CD4-positive, alpha-beta T cell (primary cell): ENCODE measurements at places on chromosomes 6 and 20.

DNA sequence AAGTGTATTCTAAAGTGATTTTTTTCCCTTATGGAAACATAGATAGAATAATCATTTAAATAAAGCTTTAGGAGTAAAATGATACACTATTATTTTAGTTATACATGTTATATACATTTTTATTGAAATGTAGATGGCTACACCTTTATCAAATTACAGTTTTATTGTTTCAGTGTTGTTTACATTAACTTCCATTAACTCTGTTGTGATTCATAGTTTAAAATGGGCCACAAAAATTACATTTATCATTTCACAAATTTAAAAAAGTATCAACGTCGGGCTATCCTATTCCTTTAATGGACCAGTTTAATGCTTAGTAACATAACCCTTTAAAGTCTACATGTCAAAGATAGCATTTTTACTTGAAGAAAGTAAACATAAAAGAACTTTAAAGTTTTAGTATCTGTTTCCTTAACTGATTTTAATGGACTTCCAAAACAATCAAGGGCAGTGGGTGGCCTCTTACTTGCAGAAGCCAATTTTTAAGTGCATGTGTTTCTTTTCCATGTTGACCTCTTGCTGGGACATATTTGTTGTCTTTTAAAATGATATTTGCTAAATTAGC is 47.8 kb upstream of the FLRT3 start:
- no peak for DNase-seq

DNA sequence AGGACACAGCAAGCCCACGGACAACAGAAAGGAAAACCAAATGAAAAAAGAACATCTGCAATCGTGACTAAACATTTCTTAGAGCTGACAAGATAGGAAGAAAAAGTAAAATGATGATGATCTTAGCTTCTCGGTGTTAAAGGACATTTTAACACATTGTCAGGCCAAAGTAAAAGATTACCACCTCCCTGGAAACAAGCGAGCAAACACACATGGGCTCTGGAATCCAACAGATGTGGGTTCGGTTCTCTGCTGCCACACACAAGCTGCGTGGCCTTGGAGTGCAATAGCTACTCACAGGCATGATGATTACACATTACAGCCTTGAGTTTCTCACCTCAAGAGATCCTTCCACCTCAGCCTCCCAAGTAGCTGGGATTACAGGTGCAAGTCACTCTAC is 7.5 kb upstream of the AAR2 start:
- DNase-seq, result no peak

DNA sequence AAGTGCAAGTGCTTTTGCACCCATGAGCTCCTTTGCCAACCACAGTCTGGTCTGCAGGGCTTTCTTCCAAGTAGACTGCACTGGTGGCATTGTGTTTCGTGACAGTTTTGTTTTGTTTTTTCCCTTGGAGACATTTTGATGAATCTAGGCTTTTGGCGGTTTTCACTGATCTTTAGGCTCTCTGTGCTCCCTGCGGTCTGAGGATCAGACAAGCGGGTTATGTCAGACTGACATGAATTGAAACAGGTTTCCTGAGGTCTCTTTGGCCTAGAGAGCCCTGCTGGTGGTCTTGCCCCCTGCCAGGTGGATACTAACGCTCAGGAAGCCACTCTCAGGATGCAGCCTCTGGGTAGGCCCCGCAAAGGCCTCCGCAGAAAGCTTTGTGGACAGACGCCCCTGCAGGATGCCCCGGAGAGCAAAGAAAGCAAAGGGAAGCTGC is 555.4 kb upstream of the AGPAT4 start:
- no peak for DNase-seq

- DNase-seq, result no peak
These were observed 80.5 kb downstream of the WDR27 start for GRCh38 chr6:169621311-169621710.

DNA sequence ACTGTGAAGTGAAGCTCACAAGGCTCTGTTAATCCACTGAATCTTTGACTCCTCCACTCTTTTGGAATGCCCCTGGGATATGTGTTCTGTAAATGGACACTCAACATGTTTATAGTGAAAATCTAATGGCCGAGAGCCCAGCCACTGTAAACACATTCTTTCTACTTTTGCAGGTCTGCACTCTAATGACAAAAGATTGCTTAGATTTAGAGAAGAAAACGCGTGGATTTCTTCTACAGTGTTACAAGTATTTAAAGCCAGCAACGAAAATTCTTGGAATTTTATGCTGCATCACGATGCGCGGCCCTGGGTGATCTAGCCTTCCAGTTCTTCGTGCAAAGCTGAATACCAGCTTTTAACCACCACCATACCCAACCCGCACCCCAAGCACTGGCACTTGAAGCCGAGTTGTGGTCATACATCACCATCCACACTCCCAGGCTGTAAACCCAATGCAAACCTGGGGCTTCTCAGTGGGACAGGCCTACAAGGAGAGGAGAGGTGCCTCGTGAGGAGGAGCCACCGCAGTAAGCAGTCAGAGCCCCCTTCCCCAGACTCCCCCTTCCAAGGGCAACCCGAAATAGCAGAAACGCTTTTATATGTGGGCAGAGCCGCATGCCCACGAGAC is 3.7 kb upstream of the FOXO3 start:
- DNase-seq, result no peak

GRCh38 chr20:18983796-18984195 is 170.2 kb downstream of the SCP2D1 start:
- no peak for DNase-seq

GRCh38 chr20:37405351-37405897 is 59.5 kb downstream of the SRC start:
- no peak for DNase-seq

DNA sequence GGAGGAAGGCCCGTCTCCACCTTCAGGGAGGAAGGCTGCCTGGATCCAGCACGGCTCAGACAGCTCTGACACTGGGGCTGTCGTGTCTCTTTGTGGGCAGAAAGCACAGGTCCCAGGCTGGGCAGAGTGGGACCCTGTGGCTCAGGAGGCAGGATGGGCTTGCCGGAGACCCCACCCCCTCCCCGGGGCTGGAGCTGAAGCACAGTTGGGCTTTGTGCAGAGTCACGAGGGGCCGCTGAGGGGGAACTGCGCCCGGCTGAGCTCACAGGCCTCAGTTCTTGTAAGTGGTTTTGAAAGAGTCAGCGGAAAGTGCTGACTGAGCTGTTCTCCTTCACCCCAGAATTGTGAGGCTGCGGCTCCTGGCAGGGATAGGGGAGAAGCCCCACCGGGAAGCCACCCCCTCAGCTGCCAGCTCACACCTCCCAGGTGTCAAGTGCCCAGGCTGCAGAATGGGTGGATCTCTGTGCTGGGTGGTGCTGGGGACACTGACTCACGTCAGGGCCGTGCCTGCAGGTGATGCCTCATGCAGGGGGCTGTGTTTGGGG is 145.5 kb upstream of the RNF24 start:
- DNase-seq, result peak; percentile 17

DNA sequence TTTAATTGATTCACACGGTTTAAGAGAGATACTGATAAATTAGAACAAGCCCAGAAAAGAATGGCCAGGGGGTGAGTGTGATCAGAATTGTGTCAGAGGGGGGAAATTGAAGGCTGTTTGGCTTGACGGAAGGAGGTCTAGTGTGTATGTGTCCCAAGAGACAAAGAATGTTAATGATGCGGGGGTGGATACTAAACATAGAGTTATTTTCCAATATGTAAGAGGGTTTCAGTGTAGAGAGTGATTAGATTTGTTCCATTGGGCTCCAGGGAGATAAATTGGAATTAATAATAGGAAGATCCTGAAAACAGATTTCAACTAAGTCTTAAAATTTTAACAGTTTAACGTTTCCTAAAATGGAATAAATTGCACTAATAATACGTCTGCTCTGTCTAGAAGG is 38.1 kb upstream of the UTRN start:
- DNase-seq, result no peak

GRCh38 chr20:62824476-62825332 is 7.9 kb downstream of the COL9A3 start:
- peak; percentile 47 for DNase-seq

GRCh38 chr6:111888928-111889695 is 15.9 kb upstream of the FYN start:
- no peak for DNase-seq

GRCh38 chr6:129446272-129447197 is 263.4 kb downstream of the ARHGAP18 start:
- no peak for DNase-seq

- DNase-seq, result no peak
These were observed 129.1 kb downstream of the SLC24A3 start for GRCh38 chr20:19341348-19342053.

GRCh38 chr6:3919130-3919628 is 70.0 kb downstream of the FAM50B start:
- DNase-seq, result no peak

- DNase-seq, result no peak
These were observed 46.6 kb downstream of the FAM50B start for GRCh38 chr6:3895805-3896204.

DNA sequence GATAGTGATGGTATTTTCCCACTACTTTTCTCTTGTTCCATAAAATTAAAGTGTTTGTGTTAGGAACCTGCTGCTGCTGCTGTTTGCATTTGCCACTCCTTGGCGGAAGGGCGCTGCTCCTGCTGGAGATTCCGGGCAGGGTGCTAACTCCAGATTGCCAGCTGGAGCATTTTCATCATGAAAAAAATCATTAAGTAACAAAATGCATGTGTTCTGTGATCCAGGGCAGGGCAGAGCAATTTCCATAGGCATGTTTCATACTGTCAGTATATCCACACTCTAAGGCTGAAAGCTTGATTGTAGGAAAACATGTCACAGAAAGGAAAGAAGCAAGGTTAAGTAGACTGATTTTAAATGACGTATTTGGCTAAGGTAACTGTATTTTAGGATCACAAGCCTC is 24.0 kb downstream of the PBOV1 start:
- DNase-seq, result no peak

GRCh38 chr6:109024368-109024767 is 70.3 kb downstream of the SESN1 start:
- DNase-seq, result no peak

DNA sequence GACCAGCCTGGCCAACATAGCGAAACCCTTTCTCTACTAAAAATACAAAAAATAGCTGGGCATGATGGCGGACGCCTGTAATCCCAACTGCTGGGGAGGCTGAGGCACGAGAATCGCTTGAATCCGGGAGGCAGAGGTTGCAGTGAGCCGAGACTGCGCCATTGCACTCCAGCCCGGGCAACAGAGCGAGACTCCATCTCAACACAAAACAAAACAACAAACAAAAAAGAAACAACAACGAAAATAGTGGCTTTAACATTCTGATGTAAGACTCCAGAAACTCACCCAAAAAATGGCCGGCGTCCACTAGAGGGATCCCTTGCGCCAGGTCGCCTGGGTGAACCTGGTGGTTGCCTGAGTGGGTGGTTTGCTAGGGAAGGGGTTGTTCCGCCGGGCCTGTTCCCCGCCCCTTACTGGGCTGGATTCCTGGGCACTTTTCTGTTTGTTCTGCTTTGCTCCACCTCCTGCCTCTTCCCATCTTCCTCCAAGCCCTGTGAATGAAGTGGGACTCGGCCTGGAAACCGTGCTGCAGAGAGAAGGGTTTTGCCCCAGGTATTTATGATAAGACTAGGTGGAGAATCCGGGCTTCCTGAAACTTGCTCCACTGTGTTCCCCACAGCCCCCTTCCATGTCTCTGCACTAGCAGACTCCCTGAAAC is 1.5 kb downstream of the PABPC1L start:
- peak; percentile 57 for DNase-seq

GRCh38 chr6:168260420-168260987 is 59.1 kb downstream of the DACT2 start:
- DNase-seq, result no peak

DNA sequence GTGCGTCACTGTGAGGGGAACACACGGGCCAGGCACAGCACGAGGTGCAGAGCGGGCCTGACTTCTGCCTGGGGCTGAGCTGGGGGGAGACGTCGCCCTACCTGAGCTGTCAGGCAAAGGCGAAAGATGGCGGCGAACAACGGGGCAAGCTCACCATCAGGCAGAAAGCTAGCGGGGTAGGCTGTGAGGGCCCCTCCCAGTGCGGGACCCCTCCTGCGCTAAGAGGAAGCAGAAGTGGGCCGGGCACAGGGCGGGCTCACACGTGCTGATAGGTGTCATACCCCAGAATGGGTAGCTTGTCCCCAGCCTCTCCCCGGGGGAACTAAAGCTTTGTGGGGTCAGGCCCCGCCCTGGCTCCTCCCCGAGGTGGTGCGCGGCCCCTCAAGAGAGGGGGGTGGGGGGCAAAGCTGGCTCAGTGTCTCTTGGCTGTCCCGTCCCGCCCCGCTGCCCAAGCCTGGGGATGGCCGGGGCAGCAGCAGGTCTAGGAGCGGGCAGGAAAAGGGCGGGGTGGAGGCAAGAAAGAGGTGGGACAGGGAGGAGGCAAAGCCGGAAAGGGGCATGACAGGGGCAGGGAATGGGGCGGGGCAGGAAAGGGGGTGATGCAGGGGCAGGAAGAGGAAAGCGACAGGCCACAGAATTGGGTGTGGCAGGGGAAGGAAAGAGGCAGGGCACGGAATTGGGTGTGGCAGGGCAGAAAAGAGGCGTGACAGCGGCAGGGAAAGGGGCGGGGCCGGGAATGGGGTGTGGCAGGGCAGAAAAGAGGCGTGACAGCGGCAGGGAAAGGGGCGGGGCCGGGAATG is 14.7 kb downstream of the UCKL1 start:
- DNase-seq, result peak; percentile 72

- DNase-seq, result no peak
These were observed 140.1 kb upstream of the SPACA1 start for GRCh38 chr6:87907521-87907920.

GRCh38 chr20:63682384-63683139 is 13.9 kb upstream of the TNFRSF6B start:
- DNase-seq, result no peak

GRCh38 chr6:30171677-30172471 is 8.5 kb downstream of the TRIM15 start:
- DNase-seq, result no peak
